Cerebellar nuclear complex (tissue), 1 donor: ENCODE measurements at places on chromosomes 7 and 10.

- no peak for DNase-seq
These were observed 272.3 kb upstream of the RNF32 start for GRCh38 chr7:156368053-156368843.

DNA sequence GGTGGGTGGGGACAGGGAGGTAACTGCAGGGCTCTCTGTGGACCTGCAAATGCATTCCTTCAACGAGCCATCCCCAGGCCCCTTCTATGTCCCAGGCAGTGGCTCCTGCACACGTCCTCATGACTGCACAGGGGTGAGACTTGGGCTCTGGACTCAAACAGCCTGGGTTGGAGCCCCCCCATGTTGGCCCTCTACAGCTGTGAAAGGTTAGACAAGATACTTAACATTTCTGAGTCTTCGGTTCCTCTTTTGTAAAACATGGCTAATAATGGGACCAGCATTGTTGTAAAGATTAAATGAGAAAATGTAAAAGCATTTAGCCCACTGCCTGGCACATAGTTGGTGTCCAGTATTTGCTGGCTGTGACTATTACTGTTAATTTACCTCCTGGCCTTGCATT, 41.8 kb downstream of the CHST3 start:
- DNase-seq, result no peak

- no peak for DNase-seq
These were observed 11.9 kb upstream of the CALU start for GRCh38 chr7:128727239-128727638.

DNA sequence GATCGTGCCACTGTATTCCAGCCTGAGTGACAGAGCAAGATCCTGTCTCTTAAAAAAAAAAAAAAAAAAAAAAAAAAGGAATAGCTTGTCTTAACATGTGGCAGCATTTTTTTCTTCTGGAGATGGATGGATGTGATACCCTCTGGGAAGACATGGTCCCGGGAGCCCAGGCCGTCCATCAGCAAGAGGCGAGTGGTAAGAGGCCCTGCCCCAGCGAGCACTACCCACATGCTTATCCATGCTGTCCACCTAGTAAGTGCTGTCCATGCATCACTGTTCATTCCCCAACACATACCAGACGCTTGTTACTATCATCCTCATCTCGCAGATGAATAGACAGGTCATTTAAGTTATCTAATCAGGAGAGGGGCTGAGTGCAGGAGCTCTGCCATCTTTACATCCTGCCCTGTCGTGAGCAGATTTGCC, 12.9 kb downstream of the ATP6V1F start:
- no peak for DNase-seq

- no peak for DNase-seq
These were observed 3.9 kb upstream of the HOXA2 start for GRCh38 chr7:27106181-27106900.

DNA sequence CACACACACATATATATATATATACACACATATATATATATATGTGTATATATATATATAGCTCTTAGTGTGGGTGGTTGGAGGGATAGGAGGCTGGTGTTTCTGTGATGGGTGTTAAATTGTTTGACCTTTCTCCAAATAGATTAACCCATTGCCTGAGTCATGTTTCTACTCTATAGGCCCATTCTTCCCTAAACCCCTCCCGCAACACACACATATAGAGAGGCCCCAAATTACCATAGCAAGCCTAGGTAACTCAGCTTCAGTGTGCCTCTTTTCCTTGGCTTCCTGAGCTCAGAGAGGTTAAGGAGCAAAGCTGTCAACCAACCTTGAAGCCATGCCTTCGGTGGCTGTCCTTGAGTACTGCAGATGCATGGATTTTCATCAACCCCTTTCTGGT, 98.7 kb upstream of the ADO start:
- no peak for DNase-seq

- no peak for DNase-seq
These were observed 175.3 kb downstream of the MDFIC start for GRCh38 chr7:115097175-115097671.

- DNase-seq, result no peak
These were observed 25.6 kb upstream of the IL15RA start for GRCh38 chr10:6002809-6003510.

DNA sequence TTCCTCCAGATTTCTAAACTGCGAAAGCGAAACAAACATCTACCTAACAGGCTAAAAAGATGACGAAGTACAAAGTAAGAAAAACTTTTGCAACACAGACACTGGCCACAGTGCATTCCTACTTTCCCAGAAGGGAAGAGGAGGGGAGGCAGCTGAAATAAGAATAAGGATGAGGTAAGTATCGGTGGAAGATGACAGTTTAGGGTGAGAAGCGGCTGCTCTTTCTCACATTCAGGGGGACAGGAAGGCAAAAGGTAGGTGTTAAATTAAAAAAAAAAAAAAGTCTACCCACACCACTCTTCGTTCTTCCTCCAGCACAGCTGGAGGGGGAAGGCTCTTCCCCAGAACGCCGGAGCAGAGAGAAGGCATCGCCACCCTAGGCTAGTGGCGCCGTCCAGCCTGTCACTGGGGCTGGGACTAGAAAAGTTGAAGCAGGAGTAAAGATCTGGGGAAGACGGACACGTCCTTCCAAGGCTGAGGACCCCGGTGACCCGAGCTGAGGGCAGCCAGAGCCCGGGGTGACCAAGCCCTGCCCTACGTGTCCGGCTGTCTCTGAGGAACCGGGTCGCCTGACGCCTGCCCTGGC, 846 bp downstream of the DNAJC1 start:
- no peak for DNase-seq

DNA sequence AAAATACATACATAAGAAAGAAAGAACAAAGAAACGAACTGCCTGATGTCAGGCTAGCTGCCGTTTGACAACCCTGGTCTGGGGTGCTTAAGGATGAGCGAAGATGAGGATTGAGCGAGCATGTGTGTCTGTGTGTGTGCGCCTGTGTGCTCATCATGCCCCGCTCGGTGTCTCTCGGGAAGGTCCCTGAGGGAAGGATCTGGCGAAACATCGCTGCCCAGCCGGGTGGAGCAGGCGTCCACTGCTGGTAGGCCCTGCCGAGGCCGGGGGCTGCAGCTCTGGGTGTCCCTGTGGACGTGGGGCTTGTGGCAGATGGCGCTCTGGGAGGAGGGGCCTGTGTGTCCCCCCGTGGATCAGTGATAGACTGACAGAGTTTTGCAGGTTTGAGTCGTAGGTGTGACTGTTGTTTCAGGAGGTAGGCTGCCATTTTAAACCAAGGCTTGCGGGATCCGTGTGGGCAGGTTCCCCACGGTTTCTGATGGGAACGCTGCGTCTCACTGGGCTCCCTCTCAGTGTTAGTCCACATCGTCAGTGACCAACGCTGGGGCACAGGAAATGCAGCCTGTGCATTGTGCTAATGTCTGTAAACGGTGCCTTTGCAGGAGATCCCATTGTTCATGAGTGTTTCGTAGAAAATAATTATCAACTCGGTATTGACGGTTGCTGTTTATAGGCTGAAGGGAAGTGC, 5.9 kb upstream of the SUN1 start:
- DNase-seq, result no peak

DNA sequence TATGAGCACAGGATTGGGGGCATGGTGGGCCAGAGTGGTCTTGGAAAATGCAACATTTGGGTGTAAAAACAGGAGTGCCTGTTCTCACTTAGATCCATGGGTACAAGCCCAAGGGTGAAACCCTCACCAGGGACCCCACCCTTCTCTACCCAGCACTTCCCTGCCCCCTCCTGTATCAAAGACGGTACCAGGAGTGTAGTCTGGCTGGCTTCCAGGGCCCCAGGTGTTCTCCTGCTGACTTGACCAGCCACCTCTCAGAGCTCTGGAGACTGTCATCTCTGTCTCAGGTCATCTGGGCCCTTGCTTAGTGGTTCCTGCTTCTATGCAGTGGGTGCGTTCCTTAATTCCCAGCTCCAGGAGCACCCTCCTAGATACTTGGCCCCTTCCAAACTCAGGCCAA, 447.2 kb downstream of the LRMDA start:
- DNase-seq, result no peak
